ENCODE measurements at places on chromosomes 3 and 15.
A peak's percentile ranks its signal among the peaks of the same experiment; 100 is the strongest.

- no peak for DNase-seq
Measured at GRCh38 chr3:104526901-104527401, 839.8 kb upstream of the ALCAM start.

GRCh38 chr15:96728591-96728990 is 398.1 kb downstream of the NR2F2 start:
- DNase-seq, result no peak

DNA sequence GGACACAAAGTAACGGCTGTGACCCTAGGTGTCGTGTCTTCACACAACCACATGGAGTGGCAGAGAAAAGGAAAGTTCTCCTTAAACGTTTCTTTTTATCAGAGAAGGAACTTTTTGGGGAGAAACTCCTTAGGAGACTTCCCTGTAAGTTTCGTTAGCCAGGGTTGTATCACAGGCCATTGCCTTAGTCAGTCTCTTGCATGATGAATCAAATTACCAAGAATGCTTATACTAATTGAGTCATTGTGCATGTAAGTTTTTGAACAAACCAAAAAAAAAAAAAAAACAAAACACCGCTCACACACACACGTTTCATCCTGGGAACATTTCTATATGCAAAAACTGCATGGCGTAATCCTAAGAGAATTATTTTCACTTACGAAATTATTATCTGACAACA is 150.4 kb upstream of the SATB1 start:
- no peak for DNase-seq

DNA sequence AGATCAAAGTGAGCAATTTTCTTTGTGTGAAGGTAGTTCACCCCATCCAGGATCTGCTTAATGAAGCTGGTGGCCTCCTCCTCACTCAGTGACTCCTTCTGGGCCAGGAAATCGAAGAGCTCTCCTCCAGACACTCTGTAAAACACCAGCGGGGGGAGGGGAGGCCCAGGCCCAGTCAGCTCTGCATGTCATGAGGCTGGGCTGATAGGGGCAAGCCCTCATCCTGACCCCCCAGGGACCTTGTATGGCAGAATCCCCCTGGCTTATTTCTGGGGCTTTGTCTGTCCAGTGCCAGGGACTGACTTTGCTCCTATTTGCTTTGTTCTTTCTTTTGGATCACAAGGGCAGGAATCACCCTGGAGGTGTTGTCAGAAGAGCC is 74.9 kb downstream of the DAPK2 start:
- no peak for DNase-seq

DNA sequence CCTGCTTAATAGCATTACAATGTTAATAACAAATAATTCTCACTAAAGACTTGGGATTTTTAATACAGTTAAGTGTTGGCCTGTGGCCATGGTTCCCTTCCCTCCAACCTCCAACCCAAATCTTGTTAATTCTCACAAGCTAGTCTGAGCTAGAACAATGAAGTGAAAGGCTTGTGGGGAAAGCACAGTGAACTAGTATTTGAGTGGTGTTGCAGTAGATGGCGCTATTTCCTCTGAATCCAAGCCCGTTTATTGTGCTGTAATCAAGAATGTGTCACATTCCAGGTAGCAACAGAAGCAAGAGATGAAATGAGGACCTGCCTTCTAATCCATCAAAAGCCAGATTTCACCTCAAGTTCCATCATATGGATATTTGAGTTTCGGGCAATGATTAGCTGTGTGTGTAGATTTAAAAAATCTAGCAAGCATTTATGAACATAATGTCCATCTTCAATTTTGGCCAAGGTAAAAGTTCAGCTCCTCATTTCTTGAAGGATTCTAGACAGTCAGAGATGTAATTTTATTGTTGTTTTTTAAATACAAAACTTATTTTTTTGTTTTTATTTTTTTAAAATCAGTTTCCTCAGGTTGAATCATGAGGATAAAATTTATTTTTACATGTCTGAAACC is 160.7 kb downstream of the SQOR start:
- DNase-seq, result peak; percentile 46

GRCh38 chr3:12922881-12923431 is 81.6 kb upstream of the RPL32 start:
- DNase-seq, result no peak

DNA sequence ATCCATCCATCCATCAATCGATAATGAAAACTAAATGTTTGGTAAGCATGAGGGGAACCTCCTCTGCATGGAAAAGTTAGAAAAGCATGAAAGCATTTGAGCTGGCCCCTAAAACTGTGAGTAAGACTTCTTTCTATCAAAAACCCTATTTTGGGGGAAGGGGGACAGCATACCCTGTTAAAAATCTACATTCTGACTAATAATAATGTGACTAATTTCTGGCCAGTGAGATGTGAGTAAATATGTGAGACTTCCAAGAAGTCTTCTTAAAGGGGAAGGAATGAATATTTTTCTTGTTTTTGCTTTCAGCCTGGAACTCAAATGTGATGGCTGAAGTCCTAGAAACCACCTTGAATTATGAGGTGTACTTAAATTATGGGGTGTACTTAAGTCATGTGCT is 54.9 kb downstream of the C3orf85 start:
- DNase-seq, result no peak

DNA sequence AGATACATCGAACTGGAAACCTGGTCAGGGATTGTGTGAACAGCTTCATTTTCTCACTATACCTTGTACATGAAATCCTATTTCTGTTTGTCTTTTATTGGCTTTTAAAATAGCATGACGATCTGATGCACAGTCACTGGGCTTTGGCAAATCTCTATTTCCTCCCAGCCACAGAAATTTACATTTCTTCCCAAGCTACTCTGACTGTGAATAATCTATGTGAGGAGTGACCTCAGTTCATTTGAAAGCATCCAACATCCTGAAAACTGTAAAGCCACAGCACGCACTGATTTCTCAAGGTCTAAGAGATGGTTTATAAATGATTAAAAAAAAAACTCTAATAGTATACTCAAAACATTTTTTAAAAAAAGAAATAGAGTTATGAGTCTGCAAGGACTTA is 450.3 kb downstream of the IL5RA start:
- no peak for DNase-seq

DNA sequence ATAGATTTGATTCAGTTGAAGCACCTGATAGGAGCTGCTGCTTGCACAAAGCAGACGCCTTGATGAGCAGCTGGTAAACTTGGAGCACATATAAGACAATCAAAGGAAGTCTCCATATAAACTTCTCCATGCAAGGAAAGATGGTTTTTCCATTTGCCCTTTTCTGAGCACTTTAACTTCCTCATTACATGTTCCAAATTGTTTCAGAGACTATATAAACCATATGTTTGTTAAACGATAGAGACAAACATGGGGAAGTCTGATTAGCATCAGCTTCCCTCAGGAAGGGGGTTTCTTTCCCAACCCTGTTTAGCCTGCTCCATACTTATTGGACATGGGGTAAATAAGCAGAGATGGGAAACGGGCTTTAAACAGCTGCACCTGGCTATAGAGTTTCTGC is 88.0 kb downstream of the DHX36 start:
- DNase-seq, result no peak

DNA sequence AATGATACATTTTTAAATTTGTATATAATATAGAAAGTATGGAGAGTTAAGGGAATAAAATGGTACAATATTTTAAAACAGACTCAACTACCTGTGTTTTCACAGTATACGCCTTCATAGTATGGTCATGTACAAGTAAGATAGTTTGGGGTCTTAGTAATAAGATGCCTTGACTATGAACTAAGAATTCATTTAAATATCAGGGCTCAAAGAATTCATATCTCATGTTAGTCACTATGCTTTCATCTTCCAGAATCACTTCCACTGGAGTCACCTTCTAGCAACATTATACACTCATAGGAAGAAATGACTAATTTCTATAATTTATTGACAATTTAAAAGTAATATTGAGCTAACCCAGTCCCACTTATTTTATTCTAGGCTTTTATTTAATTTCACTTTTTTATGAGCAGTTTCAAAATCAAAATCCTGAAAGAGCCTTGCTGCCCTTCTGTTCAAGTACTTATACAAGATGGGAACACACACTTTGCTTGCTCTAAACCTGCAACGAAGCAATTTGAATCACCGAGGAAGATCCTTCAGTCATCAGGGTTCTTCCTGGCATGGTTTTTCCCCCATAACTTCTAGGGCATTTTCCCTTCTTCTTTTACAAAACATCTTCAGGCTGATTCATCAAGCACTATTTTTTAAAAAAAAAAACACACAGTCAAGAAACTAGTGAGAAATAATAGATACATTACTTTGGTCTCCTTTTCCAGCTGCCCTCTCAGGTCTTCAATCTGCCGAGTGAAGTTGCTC is 94.1 kb downstream of the MYH15 start:
- DNase-seq, result no peak
